ENCODE measurements at places on chromosomes 16 and 17.

- DNase-seq = no peak
Observed at GRCh38 chr16:72812672-72813071, 235.3 kb downstream of the ZFHX3 start.

DNA sequence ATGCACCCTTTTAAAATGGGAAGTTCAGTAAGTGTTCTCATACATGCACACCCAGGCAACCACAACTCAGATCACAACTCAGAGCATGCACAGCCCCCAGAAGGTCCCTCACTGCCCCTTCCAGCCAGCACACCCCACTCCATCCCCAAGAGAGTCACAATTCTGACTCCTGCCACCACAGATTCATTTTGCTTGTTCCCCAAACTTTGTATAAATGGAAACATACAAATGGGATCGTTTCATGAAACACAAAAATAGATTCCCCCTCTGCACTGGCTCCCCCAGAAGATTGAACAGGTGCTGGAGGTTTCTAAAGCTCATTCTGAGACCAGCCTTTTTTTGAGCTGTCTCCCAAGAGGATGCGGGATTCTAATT is 3.3 kb upstream of the TNFRSF13B start:
- DNase-seq = no peak

- DNase-seq = no peak
Observed at GRCh38 chr16:19935694-19936093, 51.0 kb upstream of the GPRC5B start.

DNA sequence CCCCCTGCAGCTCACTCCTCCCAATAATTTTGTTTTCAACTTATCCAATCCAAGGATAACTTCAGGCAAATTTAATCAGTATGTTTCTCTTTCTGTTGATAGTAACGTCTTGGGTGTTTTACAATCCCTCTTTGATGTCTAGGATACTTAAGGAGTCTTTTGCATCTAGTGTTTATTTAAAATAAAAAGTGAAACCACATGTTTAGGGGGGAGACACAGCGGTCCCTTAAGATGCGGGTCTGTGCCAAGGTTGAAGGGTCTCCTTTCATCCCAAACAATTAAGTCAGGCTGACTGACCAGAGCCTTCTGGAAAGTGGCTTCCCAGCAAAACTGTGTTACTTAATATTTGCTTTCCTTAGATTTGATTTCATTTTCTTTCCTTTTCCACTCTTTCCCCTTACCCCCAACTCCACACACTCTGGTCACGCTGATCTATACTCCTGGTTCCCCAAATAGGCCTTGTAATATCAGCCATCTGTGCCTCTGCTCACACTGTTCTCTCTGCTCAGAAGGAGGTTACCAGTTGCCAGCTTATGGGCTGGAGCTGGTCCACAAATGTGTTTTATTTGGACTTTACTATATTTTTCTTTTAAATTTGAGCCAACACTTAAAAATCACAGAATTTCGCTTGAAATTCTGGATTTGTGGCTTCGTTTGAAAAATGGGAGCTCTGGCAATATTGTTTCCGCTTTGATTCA is 11.2 kb downstream of the ANKS4B start:
- DNase-seq = no peak

- no peak for DNase-seq
Observed at GRCh38 chr16:86827521-86827920, 249.2 kb downstream of the FOXL1 start.

DNA sequence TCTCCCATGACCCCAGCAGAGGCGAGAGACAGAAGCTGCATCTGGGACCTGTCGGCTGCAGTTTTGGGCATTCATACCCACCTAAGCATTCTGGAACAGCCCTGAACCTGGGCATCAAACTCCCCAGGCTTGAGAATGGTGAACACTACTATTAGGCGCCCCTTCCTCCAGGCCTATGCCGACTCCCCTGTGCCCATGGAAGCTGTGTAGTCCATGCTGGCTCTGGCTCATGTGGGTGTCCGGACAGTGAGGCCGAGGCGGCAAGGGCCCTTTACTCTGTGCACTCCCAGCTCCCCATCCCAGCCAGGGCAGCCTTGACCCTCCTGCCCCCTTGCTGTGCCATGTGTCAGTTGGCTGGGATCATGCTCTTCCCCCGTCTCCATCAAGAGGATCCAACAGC is 89.0 kb upstream of the TOB1 start:
- no peak for DNase-seq

DNA sequence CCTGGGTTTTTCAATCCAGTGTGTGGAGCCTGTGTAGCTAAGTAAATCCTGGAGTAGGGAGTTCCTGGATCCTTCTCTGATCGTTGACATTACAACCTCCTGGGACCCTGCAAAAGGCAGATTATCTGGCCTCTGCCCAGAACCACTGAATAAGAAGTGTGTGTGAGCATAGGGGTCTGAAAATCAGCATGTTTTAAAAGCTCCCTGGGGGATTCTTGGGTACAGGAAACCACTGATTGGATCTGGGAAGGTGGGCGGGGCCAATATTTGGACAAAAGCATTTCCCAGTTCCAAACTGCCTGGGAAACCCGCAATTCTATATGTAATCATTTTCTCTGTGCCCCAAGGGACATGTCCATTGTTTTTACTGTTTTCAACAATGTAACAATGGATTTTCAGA is 27.2 kb upstream of the BEAN1 start:
- DNase-seq = no peak

DNA sequence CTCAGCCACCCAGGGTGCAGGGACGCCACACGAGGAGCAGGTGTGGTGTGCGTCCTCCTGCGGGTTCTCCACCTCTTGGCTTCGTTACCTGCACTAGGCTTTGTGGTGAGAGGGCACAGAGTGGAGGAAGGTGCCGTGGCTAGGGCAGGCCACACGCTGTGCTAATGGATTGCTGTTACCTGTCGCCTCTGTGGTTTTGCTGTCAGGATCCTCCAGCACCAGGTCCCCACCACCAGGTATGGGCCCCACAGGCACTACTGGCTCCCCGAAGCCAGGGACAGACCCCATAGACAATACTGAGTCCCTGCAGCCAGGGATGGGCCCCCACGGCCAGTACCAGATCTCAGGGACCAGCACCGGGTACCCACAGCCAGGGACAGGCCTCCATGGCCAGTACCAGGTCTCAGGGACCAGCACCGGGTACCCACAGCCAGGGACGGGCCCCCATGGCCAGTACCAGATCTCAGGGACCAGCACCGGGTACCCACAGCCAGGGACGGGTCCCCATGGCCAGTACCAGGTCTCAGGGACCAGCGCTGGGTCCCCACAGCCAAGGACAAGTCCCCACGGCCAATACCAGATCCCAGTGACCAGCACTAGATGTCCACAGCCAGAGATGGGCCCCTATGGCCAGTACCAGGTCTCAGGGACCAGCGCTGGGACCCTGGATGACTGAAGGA is 315.6 kb downstream of the SEC14L1 start:
- no peak for DNase-seq

- DNase-seq = no peak
Observed at GRCh38 chr16:56851671-56852400, 13.2 kb upstream of the SLC12A3 start.

GRCh38 chr17:35183332-35183731 is 10.9 kb downstream of the SLC35G3 start:
- DNase-seq = no peak

- no peak for DNase-seq
Observed at GRCh38 chr17:56172517-56172982, 19.3 kb downstream of the ANKFN1 start.

GRCh38 chr16:53695070-53695469 is 8.6 kb downstream of the RPGRIP1L start:
- no peak for DNase-seq

DNA sequence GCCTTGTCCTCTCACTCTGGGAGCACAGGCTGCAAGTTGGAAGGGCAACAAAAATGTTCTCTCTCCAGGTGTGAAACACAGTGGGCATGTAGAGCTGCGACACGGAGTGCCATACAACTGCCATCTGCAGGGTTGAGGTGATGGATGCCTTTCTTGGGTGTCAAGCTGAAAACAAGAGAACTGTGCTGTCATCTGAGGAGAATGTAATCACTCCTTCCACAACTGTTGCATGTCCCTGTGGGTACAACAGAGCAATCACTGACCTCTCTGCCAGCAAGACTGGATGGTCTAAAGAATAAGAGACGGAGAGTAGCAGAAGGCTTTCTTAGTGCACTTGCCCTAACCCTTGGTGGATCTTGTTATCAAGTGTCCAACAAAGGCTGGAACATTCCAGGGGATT is 29.2 kb downstream of the SLFN11 start:
- no peak for DNase-seq

DNA sequence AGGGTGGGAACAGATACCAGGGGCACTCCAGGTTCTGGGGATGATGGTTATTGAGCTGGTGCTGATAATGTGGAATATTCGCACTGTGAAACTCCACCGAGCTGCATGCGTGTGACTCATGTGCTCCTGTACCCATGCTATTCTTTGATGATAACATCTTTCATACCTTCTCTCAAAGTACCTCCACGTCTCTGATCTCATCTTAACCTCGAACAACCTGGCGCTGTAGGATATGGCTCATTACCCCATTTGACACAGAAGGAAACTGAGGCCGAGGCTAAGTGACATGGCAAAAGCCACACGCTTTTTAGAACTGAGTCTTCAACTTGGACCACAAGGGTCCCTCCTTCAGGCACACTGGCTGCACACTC is 30.2 kb upstream of the MRPS23 start:
- no peak for DNase-seq

GRCh38 chr16:57023541-57024249 is 34.3 kb downstream of the NLRC5 start:
- peak; percentile 74 for DNase-seq

DNA sequence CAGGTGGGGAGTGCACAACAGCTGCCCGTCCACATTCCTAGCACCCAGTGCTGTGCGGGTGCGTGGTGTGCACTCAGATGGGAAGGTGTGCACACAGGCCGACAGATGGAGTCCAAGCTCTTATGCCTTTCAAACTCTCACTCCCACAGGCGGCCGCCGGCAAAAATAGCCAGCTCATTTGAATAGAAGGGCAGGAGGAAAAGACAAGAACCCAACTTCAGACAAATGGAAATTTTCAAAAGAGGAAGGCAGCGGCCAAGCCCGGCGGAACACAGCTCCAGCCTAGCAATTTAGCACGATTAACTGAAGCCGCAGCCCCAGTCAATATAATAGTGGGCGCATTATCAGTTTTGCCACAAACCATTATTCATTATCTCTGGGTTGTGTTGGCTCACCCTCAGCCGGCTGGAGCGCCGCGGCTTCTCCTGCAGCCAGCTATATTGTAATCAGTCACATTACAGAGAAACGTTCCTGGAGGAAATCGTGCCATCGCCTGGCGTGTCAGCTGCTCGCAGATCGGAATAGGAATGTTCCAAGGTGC is 103.9 kb upstream of the SEC14L1 start:
- DNase-seq = no peak

- no peak for DNase-seq
Observed at GRCh38 chr16:83887080-83887479, 11.8 kb upstream of the MLYCD start.

DNA sequence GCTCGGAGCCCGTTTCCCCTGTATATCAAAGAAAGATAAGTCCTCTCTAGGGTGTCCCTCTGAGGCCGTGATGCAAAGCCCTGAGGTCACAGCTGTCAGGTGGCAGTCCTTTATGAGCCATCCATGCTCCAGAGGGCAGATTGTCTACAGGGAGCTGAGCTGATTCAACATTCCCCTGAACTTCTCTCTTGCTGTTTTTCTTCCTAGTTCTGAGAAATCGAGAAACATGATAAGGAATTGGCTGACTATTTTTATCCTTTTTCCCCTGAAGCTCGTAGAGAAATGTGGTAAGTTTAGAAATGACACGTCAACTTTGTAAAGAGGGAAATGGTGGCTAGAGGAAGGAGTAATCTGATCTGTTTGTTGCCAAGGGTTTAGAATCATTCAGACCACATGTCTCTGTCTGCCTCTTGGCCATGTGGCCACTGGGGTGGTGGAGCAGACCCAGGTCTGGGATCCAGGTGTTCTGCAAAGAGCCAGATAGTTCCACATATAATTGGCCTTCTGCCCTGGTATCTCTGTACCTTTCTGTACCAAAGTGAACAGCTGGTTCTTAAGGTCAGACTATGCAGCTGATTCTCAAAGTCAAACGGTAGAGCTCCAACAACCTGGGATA is 3.5 kb downstream of the CTNS start:
- DNase-seq = no peak

GRCh38 chr17:6046431-6046830 is 23.7 kb upstream of the WSCD1 start:
- DNase-seq = no peak

DNA sequence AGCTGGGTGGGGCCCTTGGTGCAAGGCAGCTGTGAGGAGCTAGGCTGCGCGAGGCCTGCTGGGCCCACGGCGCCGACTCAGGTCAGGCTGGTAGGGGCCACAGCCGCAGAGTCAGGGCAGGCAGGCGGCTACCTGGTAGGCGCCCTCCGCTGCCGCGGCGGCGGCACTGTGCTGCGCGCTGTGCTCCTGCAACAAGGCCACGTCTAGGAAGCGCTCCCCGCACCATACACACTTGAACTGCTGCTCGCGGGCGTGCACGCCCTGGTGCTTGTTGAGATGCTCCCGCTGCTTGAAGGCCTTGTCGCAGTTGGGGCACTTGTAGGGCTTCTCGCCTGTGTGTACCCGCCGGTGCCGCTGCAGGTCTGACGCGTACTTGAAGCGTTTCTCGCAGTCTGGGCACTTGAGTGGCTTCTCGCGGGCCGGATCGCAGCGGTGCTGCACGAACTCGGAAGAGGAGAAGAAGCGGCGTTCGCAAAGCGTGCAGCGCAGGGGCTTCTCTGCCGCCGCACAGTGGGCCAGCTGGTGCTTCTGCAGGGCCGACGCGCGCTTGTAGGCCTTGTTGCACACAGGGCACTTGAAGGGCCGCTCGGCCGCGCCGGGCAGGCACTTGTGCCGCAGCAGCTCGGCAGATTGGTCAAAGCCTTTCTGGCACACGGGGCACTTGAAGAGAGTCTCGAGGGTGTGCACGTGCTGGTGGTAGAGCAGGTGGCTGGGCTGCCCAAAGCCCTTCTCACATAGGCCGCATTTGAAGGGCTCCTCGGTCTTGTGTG is 3.9 kb downstream of the ZNF319 start:
- no peak for DNase-seq

GRCh38 chr17:32114536-32114935 is 27.8 kb upstream of the RHOT1 start:
- no peak for DNase-seq

DNA sequence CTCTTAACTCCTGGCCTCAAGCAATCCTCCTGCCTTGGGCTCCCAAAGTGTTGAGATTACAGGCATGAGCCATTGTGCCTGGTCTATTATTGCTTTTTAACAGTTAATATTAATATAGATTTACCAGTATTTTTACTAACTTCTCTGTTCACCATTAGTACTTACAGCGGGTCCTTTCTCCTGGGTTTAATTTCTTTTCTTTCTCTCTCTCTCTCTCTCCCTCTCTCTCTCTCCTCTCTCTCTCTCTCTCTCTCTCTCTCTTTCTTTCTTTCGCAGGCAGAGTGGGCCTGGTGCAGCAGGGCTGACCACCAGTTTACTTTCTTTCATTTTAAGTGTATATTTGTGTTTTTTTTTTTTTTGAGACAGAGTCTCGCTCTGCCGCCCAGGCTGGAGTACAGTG is 14.7 kb upstream of the DHX40 start:
- DNase-seq = no peak

GRCh38 chr16:11640987-11641817 is 27.1 kb upstream of the SNN start:
- DNase-seq = no peak

GRCh38 chr16:10592611-10593010 is 12.2 kb upstream of the EMP2 start:
- DNase-seq = no peak

All from stimulated activated CD8-positive, alpha-beta memory T cell treated with anti-CD3 and anti-CD28 coated beads, Interleukin-4, amount 100 ng/mL, for 24 hours (primary cell).